ENCODE measurements at places on chromosomes 2 and 18. TPM values are rescaled to one million over a fixed set of nuclear protein-coding genes. Genes with fewer than 3 reads are reported as not detected.

COL4A3 gene
- not detected for total RNA-seq

GRCh38 chr2:128414946-128415778 lies 96.5 kb upstream of the HS6ST1 start:
- H3K4me1 ChIP-seq, result no peaks in the 10 kb centered on the region
- no peak overlapping the region for H3K27ac ChIP-seq
- no peaks in the 10 kb centered on the region for H3K27me3 ChIP-seq
- no peak overlapping the region for H3K4me3 ChIP-seq

GRCh38 chr2:46010925-46011490 lies 286.2 kb upstream of the EPAS1 start:
- H3K36me3 ChIP-seq, result peaks cover 9% of the 10 kb centered on the region
- no peak overlapping the region for H3K4me3 ChIP-seq
- no peak for DNase-seq
- no peaks in the 10 kb centered on the region for H3K27me3 ChIP-seq
- H3K4me1 ChIP-seq, result peaks cover 14% of the 10 kb centered on the region

GRCh38 chr2:105611811-105612424 lies 132.8 kb upstream of the NCK2 start:
- H3K4me1 ChIP-seq, result no peaks in the 10 kb centered on the region
- no peaks in the 10 kb centered on the region for H3K36me3 ChIP-seq
- peaks cover 5% of the 10 kb centered on the region for H3K27me3 ChIP-seq
- no peak overlapping the region for H3K4me3 ChIP-seq
- no peak overlapping the region for H3K27ac ChIP-seq

GRCh38 chr2:23399674-23400261 lies 14.8 kb downstream of the KLHL29 start:
- peaks cover 11% of the 10 kb centered on the region for H3K27me3 ChIP-seq
- H3K36me3 ChIP-seq, result no peaks in the 10 kb centered on the region
- no peak for DNase-seq
- peaks cover 11% of the 10 kb centered on the region for H3K4me1 ChIP-seq
- no peak overlapping the region for H3K27ac ChIP-seq
- H3K4me3 ChIP-seq, result no peak overlapping the region

Data from activated CD8-positive, alpha-beta T cell treated with anti-CD3 and anti-CD28 coated beads, Interleukin-2, amount 10 ng/mL, durations not matched to agents 7 days and 5 days (primary cell).